ENCODE measurements at places on chromosomes 6 and 20.

GRCh38 chr20:8267009-8267408 is 134.9 kb downstream of the PLCB1 start:
- no peaks in the 10 kb centered on the region for H3K27me3 ChIP-seq
- no peaks in the 10 kb centered on the region for H3K36me3 ChIP-seq
- H3K4me3 ChIP-seq, result no peak overlapping the region
- no peak overlapping the region for H3K27ac ChIP-seq

DNA sequence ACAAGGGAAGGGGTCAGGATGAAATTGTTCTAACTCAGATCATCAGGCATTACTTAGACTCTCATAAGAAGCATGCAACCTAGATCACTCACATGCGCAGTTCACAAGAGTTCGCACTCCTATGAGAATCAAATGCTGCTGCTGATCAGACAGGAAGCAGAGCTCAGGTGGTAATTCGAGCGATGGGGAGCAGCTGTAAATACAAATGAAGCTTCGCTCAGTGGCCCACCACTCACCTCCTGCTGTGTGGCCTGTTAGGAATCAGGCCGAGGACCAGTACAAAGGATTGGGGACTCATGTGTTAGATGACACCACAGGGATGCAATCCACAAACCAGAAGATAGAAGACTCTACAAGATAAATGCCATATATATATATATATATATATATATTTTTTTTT is 31.5 kb upstream of the TOP1 start:
- H3K27ac ChIP-seq, result no peak overlapping the region
- H3K4me3 ChIP-seq, result no peak overlapping the region
- no peaks in the 10 kb centered on the region for H3K36me3 ChIP-seq
- H3K4me1 ChIP-seq, result no peaks in the 10 kb centered on the region
- DNase-seq, result no peak

DNA sequence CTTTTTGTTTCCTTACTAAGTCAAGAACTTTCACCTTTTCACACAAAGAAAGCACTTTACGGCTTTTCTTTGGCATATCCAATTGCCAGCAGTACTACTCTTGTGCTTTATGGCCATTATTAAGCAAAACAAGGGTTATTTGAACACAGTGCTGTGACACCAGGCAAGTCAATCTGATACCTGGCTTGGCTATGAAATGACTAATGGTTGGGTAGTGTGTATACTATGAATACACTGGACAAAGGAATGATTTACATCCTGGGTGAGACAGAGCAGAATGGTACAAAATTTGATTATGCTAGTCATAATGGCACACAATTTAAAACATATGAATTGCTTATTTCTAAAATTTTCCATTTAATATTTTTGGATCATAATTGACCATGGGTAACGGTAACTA is 22.1 kb upstream of the ADGRF1 start:
- H3K27ac ChIP-seq, result no peak overlapping the region
- no peaks in the 10 kb centered on the region for H3K27me3 ChIP-seq
- DNase-seq, result no peak
- no peaks in the 10 kb centered on the region for H3K36me3 ChIP-seq
- H3K4me3 ChIP-seq, result no peak overlapping the region

DNA sequence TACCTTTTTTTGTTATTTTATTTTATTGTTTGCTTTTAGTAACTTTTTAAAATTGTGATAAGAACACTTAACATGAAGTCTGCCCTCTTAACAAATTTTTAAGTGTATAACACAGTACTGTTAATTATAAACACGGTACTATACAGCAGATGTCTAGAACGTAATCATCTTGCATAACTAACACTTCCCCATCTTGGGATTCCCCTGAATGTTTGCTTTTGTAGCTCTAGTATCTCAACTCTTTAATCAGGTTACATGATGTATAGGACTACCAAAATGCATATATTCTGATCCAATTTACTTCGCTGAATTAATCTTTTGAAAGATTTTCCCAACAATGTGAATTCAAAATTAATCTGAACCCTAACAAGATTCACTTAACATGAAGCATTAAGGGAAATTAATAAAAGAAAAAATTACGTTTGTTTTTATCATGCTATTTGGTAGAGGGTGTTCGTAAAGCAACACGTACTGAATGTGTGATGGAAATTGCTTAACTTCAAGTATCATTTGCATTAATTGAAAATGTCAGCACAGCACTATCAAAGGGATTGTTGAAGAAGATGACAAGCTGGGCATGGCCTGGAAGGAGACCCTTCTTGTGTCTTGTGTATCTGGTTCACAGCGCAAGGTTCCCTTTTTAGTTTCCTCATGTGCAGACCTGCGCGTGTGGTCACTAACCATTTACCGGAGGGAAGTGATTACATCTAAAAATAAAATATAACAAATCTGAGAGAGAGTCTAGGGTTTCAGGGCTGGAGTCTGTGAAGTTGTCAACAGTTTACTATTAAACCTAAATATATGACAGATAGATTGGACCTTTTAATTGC is 15.2 kb downstream of the COL19A1 start:
- no peak for DNase-seq
- H3K36me3 ChIP-seq, result no peaks in the 10 kb centered on the region
- no peak overlapping the region for H3K27ac ChIP-seq
- no peak overlapping the region for H3K4me3 ChIP-seq
- no peaks in the 10 kb centered on the region for H3K4me1 ChIP-seq

GRCh38 chr6:69061066-69061465 is 426.0 kb downstream of the ADGRB3 start:
- no peaks in the 10 kb centered on the region for H3K4me1 ChIP-seq
- no peak overlapping the region for H3K27ac ChIP-seq
- H3K4me3 ChIP-seq, result no peak overlapping the region
- H3K27me3 ChIP-seq, result no peaks in the 10 kb centered on the region
- no peaks in the 10 kb centered on the region for H3K36me3 ChIP-seq
- DNase-seq, result no peak

DNA sequence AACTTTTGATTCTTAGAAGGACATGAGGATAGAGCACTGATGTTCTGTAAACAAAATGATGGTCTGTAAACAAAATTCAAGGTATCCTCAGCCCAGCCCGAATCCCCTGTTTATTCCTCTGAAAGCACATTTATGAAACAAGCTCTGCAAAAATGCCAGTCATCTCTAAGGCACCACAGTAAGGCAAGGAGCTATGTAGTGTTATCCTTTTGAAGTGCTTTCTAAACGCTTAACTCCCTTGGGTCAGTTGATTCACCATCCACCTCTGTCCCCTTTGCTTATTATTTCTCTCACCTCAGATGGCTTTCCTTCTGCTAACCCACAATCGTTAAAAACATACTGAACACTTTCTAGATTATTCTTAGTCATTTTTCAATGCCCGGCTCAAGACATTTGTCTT is 93.8 kb downstream of the ATXN1 start:
- H3K27me3 ChIP-seq, result no peaks in the 10 kb centered on the region
- no peak overlapping the region for H3K4me3 ChIP-seq
- peaks cover 27% of the 10 kb centered on the region for H3K4me1 ChIP-seq
- H3K27ac ChIP-seq, result no peak overlapping the region
- DNase-seq, result no peak
- H3K36me3 ChIP-seq, result no peaks in the 10 kb centered on the region

DNA sequence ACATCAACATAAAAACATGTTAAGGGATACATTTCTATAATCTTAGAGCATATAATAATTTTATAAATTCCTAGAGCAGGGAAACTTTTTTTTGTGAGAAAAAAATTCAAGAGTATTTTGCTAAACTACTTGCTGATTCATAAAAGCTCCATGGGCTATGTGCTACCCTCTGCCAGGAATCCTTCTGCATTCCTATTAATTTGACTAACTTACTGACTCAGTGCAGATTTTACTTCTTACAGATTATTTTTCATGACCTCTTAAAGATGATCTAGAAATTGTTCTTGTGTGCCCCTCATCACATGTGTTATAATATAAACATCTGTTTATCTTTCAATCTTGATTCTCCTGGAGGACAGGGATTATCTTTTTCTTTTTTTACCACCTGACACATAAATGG is 5.7 kb downstream of the VTA1 start:
- H3K4me1 ChIP-seq, result peaks cover 19% of the 10 kb centered on the region
- no peak overlapping the region for H3K4me3 ChIP-seq
- no peaks in the 10 kb centered on the region for H3K36me3 ChIP-seq
- no peak for DNase-seq
- H3K27ac ChIP-seq, result no peak overlapping the region
- no peaks in the 10 kb centered on the region for H3K27me3 ChIP-seq

GRCh38 chr6:39464067-39464466 is 141.6 kb upstream of the KCNK16 start:
- H3K36me3 ChIP-seq, result no peaks in the 10 kb centered on the region
- no peak for DNase-seq
- no peak overlapping the region for H3K27ac ChIP-seq
- H3K4me3 ChIP-seq, result no peak overlapping the region
- H3K27me3 ChIP-seq, result no peaks in the 10 kb centered on the region

GRCh38 chr6:139329224-139329623 is 37.4 kb upstream of the TXLNB start:
- H3K27me3 ChIP-seq, result no peaks in the 10 kb centered on the region
- no peaks in the 10 kb centered on the region for H3K36me3 ChIP-seq
- no peak for DNase-seq

- H3K27me3 ChIP-seq, result no peaks in the 10 kb centered on the region
- peak overlapping the region; percentile 11 for H3K27ac ChIP-seq
- no peaks in the 10 kb centered on the region for H3K36me3 ChIP-seq
- H3K4me3 ChIP-seq, result no peak overlapping the region
- no peak for DNase-seq
- peaks cover 4% of the 10 kb centered on the region for H3K4me1 ChIP-seq
Measured at GRCh38 chr20:57627339-57627738, 7.1 kb upstream of the ZBP1 start.

DNA sequence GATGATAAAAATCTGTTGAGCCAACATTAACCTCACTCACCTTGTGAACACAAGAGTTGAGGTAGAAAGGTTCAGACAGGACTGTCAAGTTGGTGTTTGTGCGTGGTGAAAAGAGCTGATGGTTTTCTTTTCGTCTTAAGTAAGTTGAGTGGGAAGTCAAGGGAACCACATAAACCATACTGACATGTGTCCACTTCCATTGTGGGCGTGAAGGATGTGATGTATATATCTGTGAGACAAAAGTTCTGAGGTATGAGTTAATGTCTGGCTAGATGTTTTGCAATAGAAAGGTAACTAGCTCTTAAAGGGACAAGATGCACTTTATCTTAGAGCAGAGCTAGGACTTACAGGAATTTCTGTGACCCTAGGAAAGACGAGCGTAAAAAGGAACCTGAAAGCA is 1272.1 kb upstream of the ADGRB3 start:
- H3K27me3 ChIP-seq, result no peaks in the 10 kb centered on the region
- DNase-seq, result no peak
- no peaks in the 10 kb centered on the region for H3K36me3 ChIP-seq
- H3K27ac ChIP-seq, result no peak overlapping the region
- no peak overlapping the region for H3K4me3 ChIP-seq
- H3K4me1 ChIP-seq, result no peaks in the 10 kb centered on the region

DNA sequence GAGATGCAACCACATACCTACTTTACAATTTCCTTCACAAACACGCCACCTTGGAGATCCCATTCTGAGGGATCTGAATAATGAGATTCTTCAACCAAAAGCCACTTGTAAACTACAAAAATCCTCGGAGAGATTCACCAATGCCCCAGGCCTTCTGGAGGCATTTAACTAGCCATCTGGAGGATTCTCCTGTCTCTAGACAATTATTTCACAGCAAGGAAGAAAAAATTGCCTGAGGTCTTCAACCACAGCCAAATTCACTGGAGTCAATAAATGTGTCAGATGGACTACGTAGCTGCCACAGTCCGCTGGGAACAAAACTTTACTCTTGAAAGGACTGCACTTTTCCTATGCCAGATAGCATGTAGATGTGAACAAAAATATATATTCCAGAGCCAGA is 19.0 kb upstream of the DCDC2 start:
- no peaks in the 10 kb centered on the region for H3K4me1 ChIP-seq
- no peaks in the 10 kb centered on the region for H3K36me3 ChIP-seq
- H3K27me3 ChIP-seq, result no peaks in the 10 kb centered on the region
- no peak overlapping the region for H3K27ac ChIP-seq

GRCh38 chr6:32187009-32187709 is 2.8 kb downstream of the PBX2 start:
- H3K4me1 ChIP-seq, result peaks cover 39% of the 10 kb centered on the region
- no peak overlapping the region for H3K4me3 ChIP-seq
- no peak for DNase-seq
- H3K27ac ChIP-seq, result peak overlapping the region; percentile 6

GRCh38 chr6:17885889-17886576 is 101.4 kb downstream of the KIF13A start:
- no peak overlapping the region for H3K27ac ChIP-seq
- H3K27me3 ChIP-seq, result no peaks in the 10 kb centered on the region
- H3K4me3 ChIP-seq, result no peak overlapping the region
- H3K4me1 ChIP-seq, result peaks cover 39% of the 10 kb centered on the region

GRCh38 chr6:145015739-145016558 is 719.4 kb downstream of the EPM2A start:
- no peaks in the 10 kb centered on the region for H3K36me3 ChIP-seq
- H3K27ac ChIP-seq, result peak overlapping the region; percentile 52
- DNase-seq, result no peak
- H3K4me1 ChIP-seq, result peaks cover 13% of the 10 kb centered on the region
- H3K27me3 ChIP-seq, result no peaks in the 10 kb centered on the region
- no peak overlapping the region for H3K4me3 ChIP-seq

DNA sequence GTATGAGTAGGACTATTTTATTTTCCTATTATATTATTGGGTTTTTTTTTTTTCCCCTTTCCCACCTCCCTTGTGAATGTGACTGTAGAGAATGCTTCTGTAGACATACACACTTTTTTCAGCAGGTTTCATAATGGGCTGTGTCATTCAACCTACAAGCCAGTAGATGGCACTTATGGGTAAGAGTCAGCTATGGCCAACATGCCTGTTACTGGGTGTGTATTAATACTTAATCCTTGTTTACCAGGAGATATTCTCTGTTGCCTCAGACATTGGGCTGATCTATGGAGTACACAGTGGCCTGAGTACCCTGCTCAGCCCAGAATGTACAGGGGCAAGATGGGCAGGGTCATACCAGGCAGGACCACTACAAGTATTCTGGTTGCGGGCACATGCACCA is 382.5 kb downstream of the EPHA7 start:
- H3K27me3 ChIP-seq, result no peaks in the 10 kb centered on the region
- no peaks in the 10 kb centered on the region for H3K36me3 ChIP-seq
- no peak overlapping the region for H3K4me3 ChIP-seq
- DNase-seq, result no peak
- H3K27ac ChIP-seq, result no peak overlapping the region
- H3K4me1 ChIP-seq, result no peaks in the 10 kb centered on the region

DNA sequence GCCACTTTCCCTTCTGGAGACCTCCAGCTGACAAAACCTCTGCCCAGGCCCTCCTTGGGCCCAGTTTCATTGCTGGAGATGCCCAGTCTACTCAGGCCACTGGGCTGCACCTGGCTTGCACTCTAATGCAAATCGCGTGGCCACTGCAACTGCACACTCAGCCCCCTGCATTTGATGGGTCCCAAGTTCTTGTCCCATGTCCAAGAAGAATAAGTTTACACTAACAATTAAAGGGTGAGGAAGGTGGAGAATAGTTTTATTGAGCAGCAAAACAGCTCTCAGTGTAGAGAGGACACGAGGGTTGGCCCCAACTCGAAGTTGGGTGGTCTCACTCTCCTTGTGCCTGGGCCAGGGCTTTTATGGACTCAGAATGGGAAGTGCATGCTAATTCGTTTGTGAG is 31.9 kb upstream of the THEMIS start:
- H3K4me3 ChIP-seq, result no peak overlapping the region
- no peaks in the 10 kb centered on the region for H3K4me1 ChIP-seq
- no peaks in the 10 kb centered on the region for H3K36me3 ChIP-seq

All from thoracic aorta (tissue), 2 donors.